ENCODE measurements at places on chromosomes 2 and 18. TPM values are rescaled to one million over a fixed set of nuclear protein-coding genes. Genes with fewer than 3 reads are reported as not detected.

LOXHD1 gene
- polyA plus RNA-seq = 0.48 TPM

FBXO36 gene
- polyA plus RNA-seq = 6.8 TPM

DNA sequence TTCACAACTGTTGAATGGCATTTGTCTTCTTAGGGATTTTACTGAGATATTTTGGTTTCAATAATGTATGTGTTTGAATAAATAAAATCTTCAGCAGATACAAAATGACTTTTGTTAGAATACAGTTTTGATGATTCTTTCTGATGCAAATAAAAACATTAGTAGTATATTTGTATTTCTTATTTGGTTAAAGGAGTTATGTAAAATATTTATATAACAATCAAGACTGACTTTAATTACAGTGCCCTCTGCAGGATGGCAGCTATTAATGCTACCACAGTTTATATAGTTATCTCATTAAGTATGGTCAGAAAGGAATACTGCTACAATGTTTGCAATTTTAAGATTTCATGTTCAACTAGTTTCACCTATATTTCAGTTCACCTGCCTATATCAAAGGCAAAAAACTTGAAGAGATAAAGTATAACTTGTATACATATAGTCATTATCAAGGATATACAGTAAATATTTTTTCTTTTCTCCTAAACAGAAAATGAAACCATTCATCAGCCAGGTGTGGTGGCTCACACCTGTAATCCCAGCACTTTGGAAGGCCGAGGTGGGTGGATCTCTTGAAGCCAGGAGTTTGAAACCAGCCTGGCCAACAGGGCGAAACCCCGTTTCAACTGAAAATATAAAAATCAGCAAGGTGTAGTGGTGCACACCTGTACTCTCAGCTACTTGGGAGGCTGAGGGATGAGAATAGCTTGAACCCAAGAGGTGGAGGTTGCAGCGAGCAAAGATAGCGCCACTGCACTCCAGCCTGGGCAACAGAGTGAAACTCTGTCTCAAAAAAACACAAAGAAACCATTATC is 19.8 kb downstream of the ARL5A start:
- DNase-seq = no peak

- DNase-seq = no peak
These were observed 787.9 kb upstream of the RAB6C start for GRCh38 chr2:129191530-129191929.

DNA sequence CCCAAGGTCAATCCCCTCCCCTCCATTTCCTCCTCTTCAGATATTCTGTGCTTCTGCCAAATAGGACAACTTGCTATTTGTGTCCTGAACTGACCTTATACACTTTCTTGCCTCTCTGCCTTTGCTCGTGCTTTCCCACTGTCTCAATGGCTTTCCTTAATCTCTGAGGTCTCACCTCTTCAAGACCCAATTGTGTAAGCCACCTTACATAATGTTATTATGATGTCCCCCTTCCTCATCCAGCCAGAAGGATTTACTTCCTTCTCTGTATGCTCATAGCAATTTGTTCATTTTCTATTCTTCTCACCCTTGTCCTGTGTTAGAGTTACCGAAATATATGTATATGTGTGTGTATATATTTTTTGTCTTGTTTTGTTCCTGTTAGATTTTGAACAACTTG is 26.9 kb upstream of the DARS1 start:
- no peak for DNase-seq

GRCh38 chr18:48924630-48925490 is 25.9 kb downstream of the SMAD7 start:
- no peak for DNase-seq

DNA sequence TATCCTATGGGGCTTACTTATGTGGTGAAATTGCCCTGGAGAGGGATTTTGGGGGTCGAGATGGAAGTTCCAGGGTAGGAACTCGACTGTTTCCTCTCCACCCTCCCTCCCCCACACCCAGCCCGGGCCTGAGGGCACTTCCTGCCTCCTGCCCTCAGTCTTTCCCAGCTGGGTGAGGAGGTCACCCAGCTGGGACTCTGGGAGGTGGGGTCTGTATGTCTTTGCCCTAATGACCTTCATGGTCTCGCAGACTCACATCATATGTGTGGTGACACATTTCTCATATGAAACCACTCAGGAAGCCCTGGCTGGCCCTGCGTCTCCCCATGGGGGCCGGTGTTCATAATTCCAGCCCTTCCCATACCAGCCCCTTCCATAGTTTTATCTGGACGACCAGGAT is 12.4 kb downstream of the ATOH8 start:
- DNase-seq = no peak

GRCh38 chr2:128786316-128786715 is 467.6 kb upstream of the HS6ST1 start:
- DNase-seq = no peak

DNA sequence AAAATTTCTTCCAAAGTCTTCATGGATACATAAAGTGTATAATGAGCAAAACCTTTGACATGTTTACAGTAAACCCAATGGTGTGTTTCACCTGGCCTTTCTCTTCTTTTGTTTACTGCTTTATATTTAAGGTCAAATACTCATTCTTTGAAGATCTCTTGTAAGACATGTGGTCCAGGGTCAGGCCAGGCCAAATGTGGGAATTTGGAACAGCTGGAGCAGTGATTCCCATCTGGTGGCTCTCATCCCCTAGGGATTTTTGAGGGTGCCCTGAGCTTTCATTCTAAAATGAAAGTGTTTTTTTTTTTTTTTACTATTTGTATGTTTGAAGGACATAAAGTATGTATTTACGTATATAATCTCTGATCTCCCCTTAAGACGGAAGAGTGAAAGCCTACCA is 13.8 kb upstream of the MGAT5 start:
- no peak for DNase-seq

GRCh38 chr2:177362499-177362898 is 30.1 kb upstream of the AGPS start:
- DNase-seq = no peak

- no peak for DNase-seq
These were observed 537 bp upstream of the ZC3H15 start for GRCh38 chr2:186485576-186485870.

GPBAR1 gene
- 3.0 TPM for polyA plus RNA-seq

GRCh38 chr2:69260666-69261065 is 126.4 kb downstream of the GFPT1 start:
- DNase-seq = no peak

- no peak for DNase-seq
These were observed 256.0 kb downstream of the C1D start for GRCh38 chr2:67806816-67807215.

- no peak for DNase-seq
These were observed 6.3 kb downstream of the SNORC start for GRCh38 chr2:232876161-232876977.

DNA sequence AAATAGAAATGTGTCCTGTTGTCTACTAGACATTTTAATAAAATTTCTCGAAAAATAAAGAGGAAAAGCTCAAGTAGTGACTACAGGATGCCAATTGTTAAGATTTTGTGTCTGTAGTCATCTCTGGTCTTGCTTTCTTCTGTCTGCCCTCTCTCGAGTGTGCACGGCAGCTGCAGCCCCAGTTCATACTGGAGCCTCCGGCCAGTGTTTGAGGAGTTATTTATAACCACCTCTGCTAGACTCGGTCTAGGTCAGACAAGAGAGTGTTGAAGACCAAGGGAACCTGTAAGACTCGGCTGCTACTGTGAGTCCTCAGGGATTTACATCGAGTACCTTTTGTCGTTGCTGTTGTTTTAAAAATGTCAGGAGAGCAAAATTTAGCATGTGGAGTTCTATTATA is 810.1 kb upstream of the POU3F3 start:
- DNase-seq = no peak

DNA sequence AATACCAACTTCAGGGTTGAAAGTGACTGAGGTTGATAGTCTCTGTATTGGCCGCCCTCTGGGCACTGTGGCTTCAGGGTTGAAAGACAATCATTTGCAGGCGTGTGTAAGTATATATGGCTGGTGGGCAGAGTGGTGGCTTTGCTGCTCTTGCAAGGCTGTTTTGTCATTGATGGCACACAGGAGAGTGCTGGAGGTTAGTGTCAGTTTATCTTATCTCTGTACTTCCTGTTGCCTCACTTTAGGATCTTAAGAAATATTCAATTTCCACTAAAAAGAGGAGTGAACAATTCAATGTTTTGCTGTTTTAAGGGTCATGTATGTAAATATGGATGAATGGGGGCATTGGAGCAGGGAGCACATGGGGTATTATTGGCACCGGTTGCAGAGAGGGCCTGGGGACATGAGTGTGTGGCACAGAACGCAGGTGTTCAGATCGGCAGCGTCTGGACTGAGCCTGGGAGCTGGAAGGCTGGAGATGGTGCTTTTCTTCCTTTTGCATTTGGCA is 51.5 kb downstream of the NCK2 start:
- DNase-seq = no peak

INO80D gene
- 13.0 TPM for polyA plus RNA-seq

CBLN2 gene
- 9.8 TPM for polyA plus RNA-seq

DNA sequence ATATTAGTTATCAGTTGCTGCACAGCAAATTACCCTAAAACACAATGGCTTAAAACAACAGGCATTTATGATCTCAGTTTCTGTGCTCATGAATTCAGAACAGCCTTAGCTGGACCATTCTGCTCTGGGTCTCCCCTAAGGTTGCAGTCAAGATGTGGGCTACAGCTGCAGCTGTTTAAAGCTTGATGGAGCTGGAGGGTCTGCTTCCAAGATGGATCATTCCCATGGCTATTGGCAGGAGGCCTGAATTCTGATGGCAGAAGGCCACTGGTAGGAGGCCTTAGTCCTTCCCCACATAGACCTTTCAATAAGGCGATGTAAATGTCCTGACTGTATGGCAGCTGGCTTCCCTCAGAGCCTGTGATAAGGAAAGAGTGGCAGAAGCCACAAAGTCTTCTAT is 118.6 kb upstream of the SERPINE2 start:
- no peak for DNase-seq

DNA sequence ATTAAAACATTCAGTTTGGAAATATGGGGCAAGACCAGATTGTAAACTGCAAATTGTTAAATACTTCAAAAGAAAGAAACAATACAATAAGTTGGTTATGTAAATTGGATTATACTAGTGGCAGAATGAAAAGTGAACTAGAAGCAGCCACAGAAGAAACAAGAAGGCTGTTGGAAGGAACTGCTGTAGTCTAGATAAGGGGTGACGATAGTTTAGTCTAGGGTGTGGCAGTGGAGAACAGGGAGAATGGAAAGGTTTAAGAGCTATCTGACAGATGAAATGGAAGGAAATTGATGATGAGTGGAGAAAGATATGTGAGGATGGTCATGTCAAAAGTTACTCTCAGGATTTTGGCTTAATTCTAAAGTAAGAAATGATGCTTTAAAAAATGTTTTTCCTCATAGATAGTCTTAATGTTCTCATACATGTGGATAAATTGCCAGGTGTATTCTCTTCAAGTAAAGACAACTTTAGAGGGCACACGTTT is 179.7 kb downstream of the GPD2 start:
- no peak for DNase-seq

GRCh38 chr18:35344736-35345459 is 678 bp upstream of the ZNF24 start:
- DNase-seq = no peak

DNA sequence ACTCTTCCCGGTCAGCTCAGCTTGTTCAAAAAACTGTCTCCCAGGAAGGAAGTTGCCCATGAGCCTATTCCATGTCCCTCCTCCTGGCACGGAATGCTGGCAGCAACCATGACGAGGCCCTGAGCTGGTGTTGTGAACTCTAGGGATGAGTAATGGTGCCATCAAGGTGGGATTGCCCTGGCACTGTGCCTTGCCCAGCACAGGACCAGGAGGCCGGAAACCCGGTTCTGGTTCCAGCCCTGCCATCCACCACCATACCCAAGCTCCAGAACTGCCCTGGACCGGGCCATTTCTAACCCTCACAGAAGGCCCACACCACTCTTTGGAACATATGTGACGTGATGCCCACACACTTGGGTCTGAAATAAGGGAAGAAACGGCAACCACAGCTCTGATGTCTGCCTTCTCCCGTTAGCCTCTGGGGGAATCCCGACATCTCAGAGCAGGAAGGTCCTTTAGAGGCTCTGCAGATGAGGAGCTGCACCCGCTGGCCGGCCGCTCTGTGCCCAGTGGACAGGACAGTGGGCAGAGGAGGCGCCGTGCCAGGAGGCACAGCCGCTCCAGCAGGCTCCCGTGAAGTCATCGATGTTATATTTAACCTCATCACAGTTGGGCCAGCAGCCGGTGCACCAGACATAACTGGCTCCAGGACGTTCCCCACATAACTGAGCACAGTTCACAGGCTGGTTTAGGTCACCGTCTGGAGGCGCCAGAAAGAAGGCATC is 462.1 kb upstream of the ID2 start:
- no peak for DNase-seq

SPRED2 gene
- 38.8 TPM for polyA plus RNA-seq

- DNase-seq = no peak
These were observed 109.8 kb downstream of the GALNT14 start for GRCh38 chr2:31028417-31028816.

DNA sequence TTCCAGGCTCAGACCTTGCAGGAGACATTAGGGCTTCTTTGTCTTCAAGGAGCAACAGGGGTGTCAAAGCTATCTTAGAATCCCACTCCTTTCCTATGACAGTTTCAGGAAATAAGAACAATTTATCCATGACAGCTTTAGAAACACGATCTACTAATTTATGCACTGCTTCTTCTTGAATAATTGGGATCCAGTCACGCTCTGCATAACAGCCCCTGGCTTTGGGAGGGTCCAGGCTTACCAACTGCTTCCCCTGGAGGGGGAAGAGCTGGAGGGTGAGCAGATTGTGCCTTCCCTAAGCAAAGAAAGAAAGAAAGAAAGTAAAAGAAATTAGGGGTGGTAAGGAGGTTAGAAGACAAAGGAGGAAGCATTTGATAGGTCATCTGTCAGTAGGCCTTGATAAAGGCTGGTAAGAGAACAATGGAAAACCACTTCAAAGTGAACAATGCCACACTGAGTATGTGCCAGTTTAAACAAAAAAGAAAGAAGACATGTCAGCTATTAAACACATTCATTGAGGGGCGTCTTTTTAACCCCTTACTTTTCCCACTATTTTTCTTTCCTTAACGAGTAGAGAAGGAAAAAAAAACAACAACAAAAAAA is 327.6 kb downstream of the DCC start:
- no peak for DNase-seq

GRCh38 chr2:18803141-18803939 is 214.0 kb upstream of the NT5C1B start:
- no peak for DNase-seq

DNA sequence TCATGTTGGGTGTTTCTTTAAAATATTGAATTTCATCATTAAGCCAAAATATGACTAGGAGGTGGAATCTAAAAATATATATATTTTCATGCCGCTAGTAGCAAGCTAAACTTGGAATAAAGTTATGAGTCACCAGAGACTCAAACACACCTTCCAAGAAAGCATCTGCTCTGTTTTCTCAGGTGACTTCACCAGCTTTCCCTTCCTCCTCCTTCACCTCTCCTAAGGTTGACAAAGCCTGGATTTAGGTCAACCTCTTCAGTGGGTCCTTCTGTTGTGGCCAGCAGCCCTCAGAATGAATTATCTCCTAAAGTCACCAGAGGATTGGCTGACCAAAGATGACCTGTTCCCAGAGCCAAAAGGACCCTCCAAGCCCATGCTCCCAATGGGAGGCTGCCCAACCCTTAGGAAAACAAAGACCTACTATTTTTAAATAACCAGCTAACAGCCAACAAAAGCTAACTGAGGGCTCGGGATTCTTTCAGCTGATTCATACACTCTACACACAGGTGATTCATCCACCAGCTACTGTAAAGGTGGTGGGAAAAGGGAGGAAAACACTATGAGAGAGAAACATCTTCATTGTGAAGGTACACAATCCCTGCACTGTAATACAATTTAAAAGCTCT is 113.9 kb downstream of the MYO5B start:
- no peak for DNase-seq

All from left renal cortex interstitium (tissue), 4 donors.